Heart right ventricle (tissue), 16 donors: ENCODE measurements at places on chromosomes 3 and 15. TPM values are rescaled to one million over a fixed set of nuclear protein-coding genes. Genes with fewer than 3 reads are reported as not detected.

The IMPG2 gene
- 0.19 TPM for total RNA-seq

The EAF1 gene
- total RNA-seq = 11.2 TPM

The ST8SIA2 gene
- 0.41 TPM for total RNA-seq

The MINAR1 gene
- total RNA-seq = 0.05 TPM

The TM4SF1 gene
- total RNA-seq = 104 TPM

The BCHE gene
- total RNA-seq = 0.81 TPM

The ATP13A4 gene
- 0.36 TPM for total RNA-seq

The GOLGA6D gene
- not detected for total RNA-seq

The TPRG1 gene
- total RNA-seq = 2.3 TPM

The FEZF2 gene
- total RNA-seq = not detected

The CYP19A1 gene
- total RNA-seq = not detected

DNA sequence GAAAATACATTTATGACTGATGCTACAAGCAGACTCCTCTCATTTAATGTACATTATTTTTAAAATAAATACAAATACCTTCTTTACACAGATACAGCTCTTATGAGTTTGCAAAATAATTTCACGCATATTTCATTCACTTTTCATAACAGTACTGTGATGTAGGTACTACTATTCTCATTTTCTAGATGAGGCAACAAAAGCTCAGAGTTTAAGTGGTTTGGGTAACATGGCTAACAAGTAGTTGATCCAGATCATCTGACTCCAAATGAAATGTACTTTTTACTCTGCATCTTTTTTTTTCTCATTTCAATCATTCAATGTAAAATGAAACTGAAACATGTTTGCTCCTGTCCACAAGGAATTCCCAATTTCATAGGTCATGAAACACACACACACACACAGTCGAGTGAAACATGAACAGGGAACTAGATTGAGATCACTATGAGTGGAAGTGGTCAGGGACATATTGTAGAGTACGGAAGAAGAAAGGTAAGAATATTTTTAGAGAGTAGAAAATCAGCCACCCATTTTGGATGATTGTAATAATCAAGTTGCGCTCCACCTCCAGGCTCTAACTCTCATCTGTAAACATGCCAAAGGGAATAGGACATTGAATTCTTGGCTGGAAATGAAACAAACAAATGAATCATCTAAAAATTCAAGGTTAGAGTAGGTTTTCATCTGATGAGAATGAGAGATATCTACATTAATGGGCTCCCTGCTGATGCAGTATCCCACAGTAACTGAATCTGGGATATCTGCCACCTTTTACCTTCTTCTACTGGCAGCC, 92.4 kb downstream of the CLDN1 start:
- no peaks in the 10 kb centered on the region for H3K4me1 ChIP-seq
- peaks cover 17% of the 10 kb centered on the region for H3K27me3 ChIP-seq
- no peak overlapping the region for H3K27ac ChIP-seq
- H3K36me3 ChIP-seq = no peaks in the 10 kb centered on the region
- DNase-seq = no peak
- H3K4me3 ChIP-seq = no peak overlapping the region

GRCh38 chr3:41710646-41711388, 251.1 kb downstream of the ULK4 start:
- H3K36me3 ChIP-seq = no peaks in the 10 kb centered on the region
- H3K4me3 ChIP-seq = no peak overlapping the region
- no peaks in the 10 kb centered on the region for H3K4me1 ChIP-seq
- H3K27me3 ChIP-seq = no peaks in the 10 kb centered on the region
- no peak overlapping the region for H3K27ac ChIP-seq

GRCh38 chr3:5213574-5213966, 26.1 kb downstream of the EDEM1 start:
- H3K4me3 ChIP-seq = no peak overlapping the region
- H3K27me3 ChIP-seq = no peaks in the 10 kb centered on the region
- no peak overlapping the region for H3K27ac ChIP-seq
- peaks cover 22% of the 10 kb centered on the region for H3K36me3 ChIP-seq
- H3K4me1 ChIP-seq = no peaks in the 10 kb centered on the region
- no peak for DNase-seq

DNA sequence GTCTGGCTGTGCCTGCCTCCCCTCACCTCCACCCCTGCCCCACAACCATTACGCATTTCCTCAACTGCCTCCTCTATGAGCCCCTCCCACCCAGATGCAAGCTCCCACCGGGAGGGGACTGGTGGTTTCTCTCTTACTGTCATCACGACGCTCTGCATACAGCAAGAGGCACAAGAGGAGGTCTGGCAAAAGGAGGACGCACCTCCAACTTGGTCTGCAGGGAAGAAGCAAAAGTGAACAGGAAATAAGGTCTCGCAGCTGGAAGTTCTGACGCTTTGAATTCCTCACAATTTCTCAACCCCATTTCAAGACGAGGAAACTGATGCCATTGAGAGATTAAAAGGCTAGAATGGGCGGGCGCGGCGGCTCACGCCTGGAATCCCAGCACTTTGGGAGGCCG, 42.3 kb upstream of the MUC4 start:
- no peaks in the 10 kb centered on the region for H3K4me1 ChIP-seq
- no peak for DNase-seq
- peaks cover 5% of the 10 kb centered on the region for H3K27me3 ChIP-seq
- no peak overlapping the region for H3K27ac ChIP-seq
- H3K36me3 ChIP-seq = no peaks in the 10 kb centered on the region

- peaks cover 24% of the 10 kb centered on the region for H3K4me1 ChIP-seq
- H3K27me3 ChIP-seq = no peaks in the 10 kb centered on the region
- peaks cover 7% of the 10 kb centered on the region for H3K36me3 ChIP-seq
- H3K27ac ChIP-seq = peak overlapping the region; percentile 94
- H3K4me3 ChIP-seq = peak overlapping the region; percentile 75
- no peak for DNase-seq
These were observed 424 bp downstream of the HAUS2 start for GRCh38 chr15:42549032-42549491.

- no peak overlapping the region for H3K27ac ChIP-seq
- H3K27me3 ChIP-seq = no peaks in the 10 kb centered on the region
- DNase-seq = no peak
- no peaks in the 10 kb centered on the region for H3K36me3 ChIP-seq
- no peak overlapping the region for H3K4me3 ChIP-seq
These were observed 822.0 kb downstream of the CADM2 start for GRCh38 chr3:85780806-85781205.

GRCh38 chr3:124383051-124383450, 347.2 kb upstream of the UMPS start:
- no peak overlapping the region for H3K27ac ChIP-seq
- no peak overlapping the region for H3K4me3 ChIP-seq
- H3K36me3 ChIP-seq = no peaks in the 10 kb centered on the region
- no peak for DNase-seq

DNA sequence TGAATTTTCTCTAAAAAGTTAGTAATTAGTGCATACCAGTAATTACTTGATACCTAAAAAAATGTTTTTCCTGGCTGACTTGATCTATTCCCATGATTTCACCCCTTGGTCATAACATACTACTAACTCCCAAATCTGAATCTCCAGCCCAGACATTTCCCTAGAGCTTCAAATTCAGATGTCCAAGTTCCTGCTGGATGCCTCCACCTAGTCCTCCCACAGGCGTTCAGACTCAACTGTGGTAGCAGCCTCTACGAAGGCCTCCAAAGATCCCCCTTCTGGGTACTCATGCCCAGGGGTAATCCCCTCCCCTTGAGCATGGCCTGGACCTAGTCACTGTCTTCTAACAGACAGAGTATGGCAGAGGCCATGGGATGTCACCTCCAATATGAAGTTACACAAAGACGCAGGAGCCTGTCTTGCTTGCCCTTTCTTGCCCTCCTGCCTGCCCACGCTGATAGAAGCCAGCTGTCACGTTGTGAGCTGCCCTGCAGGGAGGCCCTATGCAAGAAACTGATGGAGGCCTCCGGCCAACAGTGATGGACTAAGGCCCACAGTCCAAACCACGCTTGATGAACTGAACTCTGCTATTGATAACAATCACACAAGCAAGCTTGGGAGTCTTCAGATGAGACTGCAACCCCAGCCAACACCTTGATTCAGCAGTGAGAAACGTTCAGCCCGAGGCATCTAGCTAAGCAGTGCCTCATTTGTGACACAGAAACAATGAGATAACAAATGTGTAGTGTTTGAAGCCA, 8.6 kb upstream of the FBN1 start:
- H3K4me1 ChIP-seq = no peaks in the 10 kb centered on the region
- H3K27me3 ChIP-seq = no peaks in the 10 kb centered on the region
- no peaks in the 10 kb centered on the region for H3K36me3 ChIP-seq
- peak; percentile 27 for DNase-seq
- no peak overlapping the region for H3K4me3 ChIP-seq
- peak overlapping the region; percentile 33 for H3K27ac ChIP-seq

DNA sequence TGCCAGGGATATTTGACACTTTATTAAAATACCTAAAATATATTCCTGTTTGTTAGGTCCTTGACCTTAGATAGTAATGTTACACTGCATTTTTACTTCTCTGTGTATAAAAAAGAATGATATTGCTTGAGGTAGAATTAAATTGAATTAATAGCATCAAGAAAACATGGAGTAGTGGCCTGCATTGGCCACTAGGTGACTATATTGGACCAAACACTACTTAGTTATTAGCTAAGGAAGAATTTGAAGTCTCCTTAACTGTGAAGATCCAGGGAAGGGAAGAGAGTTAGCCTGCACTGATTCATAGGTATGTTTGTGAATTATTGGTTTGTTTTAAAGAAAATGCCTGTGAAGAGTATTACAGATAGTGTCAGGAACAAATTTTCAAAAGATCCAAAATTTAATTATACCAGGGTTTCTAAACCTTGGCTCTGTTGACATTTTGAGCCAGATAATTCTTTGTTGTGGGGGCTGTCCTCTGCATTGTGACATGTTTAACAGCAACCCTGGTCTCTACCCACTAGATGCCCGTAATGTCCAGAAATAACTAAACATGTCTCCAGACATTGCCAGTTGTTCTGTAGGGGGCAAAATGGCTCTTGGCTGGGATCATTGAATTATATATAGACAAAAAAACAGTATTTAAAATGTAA, 103.6 kb upstream of the THSD4 start:
- H3K27me3 ChIP-seq = no peaks in the 10 kb centered on the region
- peak overlapping the region; percentile 4 for H3K27ac ChIP-seq
- no peaks in the 10 kb centered on the region for H3K36me3 ChIP-seq
- no peak for DNase-seq
- no peaks in the 10 kb centered on the region for H3K4me1 ChIP-seq
- H3K4me3 ChIP-seq = peak overlapping the region; percentile 42

- no peak overlapping the region for H3K27ac ChIP-seq
- H3K36me3 ChIP-seq = no peaks in the 10 kb centered on the region
- no peak for DNase-seq
- H3K4me1 ChIP-seq = no peaks in the 10 kb centered on the region
These were observed 104.7 kb upstream of the ROBO1 start for GRCh38 chr3:79872483-79872882.

- H3K27ac ChIP-seq = no peak overlapping the region
- H3K36me3 ChIP-seq = no peaks in the 10 kb centered on the region
- H3K4me1 ChIP-seq = no peaks in the 10 kb centered on the region
- no peak for DNase-seq
- H3K27me3 ChIP-seq = no peaks in the 10 kb centered on the region
These were observed 391.5 kb downstream of the ERC2 start for GRCh38 chr3:56076746-56077145.

GRCh38 chr15:70406617-70407335, 309.1 kb upstream of the TLE3 start:
- no peak for DNase-seq
- H3K27ac ChIP-seq = no peak overlapping the region
- H3K4me1 ChIP-seq = peaks cover 5% of the 10 kb centered on the region
- H3K36me3 ChIP-seq = no peaks in the 10 kb centered on the region
- H3K4me3 ChIP-seq = no peak overlapping the region

- no peaks in the 10 kb centered on the region for H3K27me3 ChIP-seq
- no peak for DNase-seq
- H3K4me1 ChIP-seq = no peaks in the 10 kb centered on the region
- H3K4me3 ChIP-seq = no peak overlapping the region
- no peak overlapping the region for H3K27ac ChIP-seq
These were observed 92.4 kb upstream of the WNT5A start for GRCh38 chr3:55579496-55579895.

DNA sequence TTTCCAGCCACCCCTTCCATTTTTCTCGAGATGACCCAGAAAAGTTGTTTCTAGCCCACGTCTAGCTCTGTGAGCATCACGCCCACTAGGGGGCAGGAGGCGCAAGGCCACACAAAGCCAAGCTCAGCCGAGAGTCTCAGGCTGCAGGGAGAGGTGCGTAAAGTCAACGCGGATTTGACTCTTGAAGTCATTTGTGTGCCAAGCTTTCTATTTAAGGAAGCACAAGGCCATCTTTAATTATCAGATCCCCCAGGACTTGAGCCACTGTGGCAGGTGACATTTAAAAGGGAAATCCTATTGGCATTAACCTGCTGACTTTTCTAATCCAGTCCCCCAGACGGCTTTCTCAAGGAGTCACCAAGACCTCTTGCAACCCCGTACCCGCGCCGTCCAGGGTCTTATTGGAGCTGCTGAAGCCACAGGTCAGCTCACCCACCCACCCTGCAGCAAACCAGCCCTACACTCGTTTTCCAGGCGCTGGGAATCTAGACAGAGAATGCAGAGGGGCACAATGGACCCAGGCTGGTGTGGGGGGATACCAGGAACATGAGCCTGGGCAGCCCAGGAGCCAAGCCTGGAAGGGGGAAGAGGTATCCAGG, 62.1 kb downstream of the CAPN7 start:
- H3K4me1 ChIP-seq = peaks cover 39% of the 10 kb centered on the region
- H3K36me3 ChIP-seq = no peaks in the 10 kb centered on the region
- peak overlapping the region; percentile 92 for H3K27ac ChIP-seq
- no peaks in the 10 kb centered on the region for H3K27me3 ChIP-seq
- no peak overlapping the region for H3K4me3 ChIP-seq
- DNase-seq = peak; percentile 84

DNA sequence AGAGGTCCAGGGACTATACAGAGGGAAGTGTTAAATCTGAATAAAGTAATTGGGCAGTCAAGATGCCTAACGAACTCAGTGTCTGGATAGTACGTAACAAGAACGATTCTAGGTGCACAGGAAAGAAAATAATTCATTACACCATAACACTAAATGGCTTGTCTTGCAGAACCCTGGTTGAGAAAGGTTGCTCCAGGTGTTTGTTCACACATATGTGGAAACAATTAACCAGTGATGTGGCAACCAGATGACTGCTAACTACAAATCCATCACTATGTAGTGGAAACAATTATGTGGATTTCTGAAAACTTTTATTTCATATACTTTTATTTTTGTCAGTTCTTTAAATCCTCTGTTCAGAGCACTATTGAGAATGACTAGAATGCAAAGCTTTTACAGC, 10.4 kb upstream of the HDC start:
- H3K4me3 ChIP-seq = no peak overlapping the region
- no peaks in the 10 kb centered on the region for H3K27me3 ChIP-seq
- no peak for DNase-seq
- H3K27ac ChIP-seq = no peak overlapping the region
- no peaks in the 10 kb centered on the region for H3K36me3 ChIP-seq
- H3K4me1 ChIP-seq = no peaks in the 10 kb centered on the region

DNA sequence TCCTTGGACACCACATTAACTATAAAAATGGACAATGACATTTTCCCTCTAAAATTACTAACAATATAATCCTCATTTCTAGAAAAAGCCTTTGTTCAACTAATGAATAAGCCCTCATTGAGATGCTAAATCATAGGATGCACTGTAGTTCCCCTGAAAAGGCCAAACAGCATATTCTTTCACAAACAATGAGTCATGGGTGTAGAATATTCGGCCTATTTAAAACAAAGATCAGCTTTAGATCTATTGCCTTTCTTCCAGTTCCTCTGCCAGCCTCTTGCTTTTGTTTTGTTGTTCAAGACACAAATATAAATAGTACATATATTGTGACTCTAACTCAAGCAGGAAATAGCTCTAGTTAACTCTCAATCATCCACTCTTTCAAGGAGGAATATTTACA, 82.5 kb downstream of the ADAM10 start:
- H3K36me3 ChIP-seq = peaks cover 32% of the 10 kb centered on the region
- H3K4me3 ChIP-seq = no peak overlapping the region
- peaks cover 14% of the 10 kb centered on the region for H3K4me1 ChIP-seq
- no peak for DNase-seq
- H3K27me3 ChIP-seq = no peaks in the 10 kb centered on the region
- no peak overlapping the region for H3K27ac ChIP-seq
